ENCODE measurements at places on chromosomes 7 and 10. TPM values are rescaled to one million over a fixed set of nuclear protein-coding genes. Genes with fewer than 3 reads are reported as not detected.

The SLC26A5 gene
- total RNA-seq: not detected

The NME8 gene
- total RNA-seq: not detected

The ADRA2A gene
- 2.0 TPM for total RNA-seq

The SPDYE5 gene
- not detected for total RNA-seq

The OGA gene
- total RNA-seq: 164 TPM

The OR6V1 gene
- total RNA-seq: not detected

The STRIP2 gene
- total RNA-seq: 18.8 TPM

The PLXNA4 gene
- total RNA-seq: 8.5 TPM

GRCh38 chr10:49078433-49078832 lies 36.9 kb downstream of the VSTM4 start:
- H3K4me1 ChIP-seq: peaks cover 58% of the 10 kb centered on the region
- no peak for DNase-seq
- no peak overlapping the region for H3K4me3 ChIP-seq
- H3K27me3 ChIP-seq: no peaks in the 10 kb centered on the region
- H3K36me3 ChIP-seq: peaks cover 36% of the 10 kb centered on the region

- no peak overlapping the region for H3K4me3 ChIP-seq
- no peaks in the 10 kb centered on the region for H3K4me1 ChIP-seq
- no peak for DNase-seq
- no peaks in the 10 kb centered on the region for H3K36me3 ChIP-seq
- no peak overlapping the region for H3K27ac ChIP-seq
These were observed 17.0 kb upstream of the ECHDC3 start for GRCh38 chr10:11724938-11725776.

GRCh38 chr10:30188556-30189237 lies 129.3 kb upstream of the JCAD start:
- DNase-seq: no peak
- no peaks in the 10 kb centered on the region for H3K27me3 ChIP-seq
- no peaks in the 10 kb centered on the region for H3K4me1 ChIP-seq

GRCh38 chr7:19537942-19538401 lies 170.9 kb downstream of the POLR1F start:
- H3K36me3 ChIP-seq: no peaks in the 10 kb centered on the region
- no peak overlapping the region for H3K4me3 ChIP-seq
- peak overlapping the region; percentile 46 for H3K27ac ChIP-seq

GRCh38 chr7:127417346-127417745 lies 24.8 kb upstream of the ZNF800 start:
- no peaks in the 10 kb centered on the region for H3K27me3 ChIP-seq
- no peaks in the 10 kb centered on the region for H3K36me3 ChIP-seq
- no peak overlapping the region for H3K27ac ChIP-seq
- H3K4me3 ChIP-seq: no peak overlapping the region
- no peak for DNase-seq

DNA sequence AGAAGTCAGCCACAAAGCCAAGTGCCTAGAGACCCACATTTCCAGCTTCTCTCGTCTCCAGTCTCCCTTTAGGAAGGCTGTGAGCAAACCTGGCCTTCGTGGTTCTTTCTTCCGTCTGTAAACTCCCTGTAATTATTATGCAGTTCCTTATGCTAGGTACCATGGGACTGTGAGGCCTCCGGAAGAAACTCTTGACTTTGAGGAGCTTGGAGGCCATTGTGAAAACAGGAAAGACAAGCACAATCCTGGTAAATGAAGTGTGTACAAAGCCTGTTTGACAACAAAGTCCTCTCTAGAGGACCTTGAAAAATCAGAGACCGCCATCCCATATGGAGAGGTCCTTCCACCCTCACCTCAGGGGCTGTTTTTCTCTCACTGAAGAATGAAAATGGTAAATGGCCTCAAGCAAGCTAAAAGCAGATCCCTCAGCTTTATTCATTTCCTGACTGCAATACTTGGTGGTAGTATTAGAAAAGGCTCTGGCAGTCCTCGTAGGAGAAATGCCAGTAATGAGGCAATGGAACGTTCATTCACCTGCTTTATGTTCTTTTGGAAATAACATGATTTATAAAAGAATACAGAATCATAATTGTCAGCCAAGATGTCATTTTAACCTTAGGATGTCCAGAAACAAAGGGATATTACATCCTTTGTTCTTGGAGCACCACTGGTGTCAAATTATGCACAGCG lies 926.4 kb downstream of the LRMDA start:
- H3K36me3 ChIP-seq: no peaks in the 10 kb centered on the region
- H3K27me3 ChIP-seq: no peaks in the 10 kb centered on the region
- no peaks in the 10 kb centered on the region for H3K4me1 ChIP-seq

GRCh38 chr10:697097-697875 lies 7.8 kb upstream of the DIP2C start:
- no peak overlapping the region for H3K4me3 ChIP-seq
- no peaks in the 10 kb centered on the region for H3K36me3 ChIP-seq
- no peaks in the 10 kb centered on the region for H3K4me1 ChIP-seq
- peaks cover 7% of the 10 kb centered on the region for H3K27me3 ChIP-seq
- no peak for DNase-seq

GRCh38 chr7:34061149-34061548 lies 155.8 kb downstream of the BMPER start:
- H3K36me3 ChIP-seq: no peaks in the 10 kb centered on the region
- no peak overlapping the region for H3K4me3 ChIP-seq
- no peaks in the 10 kb centered on the region for H3K27me3 ChIP-seq
- no peak overlapping the region for H3K27ac ChIP-seq

DNA sequence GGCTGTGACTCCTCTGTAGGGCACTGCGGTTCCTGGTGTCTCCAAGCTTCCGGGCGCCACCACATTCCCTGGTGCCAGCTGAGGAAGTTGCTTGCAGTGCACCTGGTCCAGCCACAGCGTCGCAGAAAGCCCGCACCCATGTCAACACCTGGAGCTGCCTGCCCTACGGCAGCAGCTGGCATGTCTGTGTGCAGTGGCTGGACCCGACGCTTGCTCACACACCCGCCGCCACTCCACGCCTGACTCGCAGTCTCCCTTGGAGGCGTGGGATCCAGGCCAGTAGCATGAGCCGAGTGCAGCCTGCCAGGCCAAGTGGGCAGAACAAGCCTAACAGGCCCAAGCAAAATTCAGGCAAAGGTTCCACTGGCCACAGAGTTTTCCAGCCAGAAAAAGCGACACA lies 118.1 kb upstream of the PHF14 start:
- no peaks in the 10 kb centered on the region for H3K36me3 ChIP-seq
- H3K27ac ChIP-seq: no peak overlapping the region
- H3K27me3 ChIP-seq: no peaks in the 10 kb centered on the region
- H3K4me3 ChIP-seq: no peak overlapping the region
- DNase-seq: no peak

- H3K4me3 ChIP-seq: no peak overlapping the region
- H3K4me1 ChIP-seq: no peaks in the 10 kb centered on the region
- DNase-seq: no peak
These were observed 67.1 kb upstream of the DUSP5 start for GRCh38 chr10:110430340-110431273.

DNA sequence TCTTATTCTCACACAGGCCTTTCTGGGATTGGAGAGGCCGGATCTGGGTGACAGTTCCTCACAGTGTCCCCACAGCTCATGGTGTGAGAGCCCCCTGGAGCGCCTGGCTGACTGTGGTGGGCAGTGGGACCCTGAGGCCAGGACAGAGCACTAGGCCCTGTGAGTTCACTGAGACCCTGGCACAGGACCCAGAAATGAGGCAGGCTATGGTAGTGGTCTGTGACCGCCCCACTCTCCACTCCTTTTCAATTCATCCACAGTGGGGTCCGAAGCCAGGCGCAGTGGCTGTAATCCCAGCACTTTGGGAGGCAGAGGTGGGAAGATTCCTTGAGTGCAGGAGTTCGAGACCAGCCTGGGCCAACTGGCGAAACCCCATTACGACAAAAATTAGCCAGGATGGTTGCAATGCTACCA lies 95.9 kb upstream of the TNRC18 start:
- H3K36me3 ChIP-seq: no peaks in the 10 kb centered on the region
- H3K4me3 ChIP-seq: no peak overlapping the region
- H3K27ac ChIP-seq: no peak overlapping the region
- H3K27me3 ChIP-seq: no peaks in the 10 kb centered on the region

GRCh38 chr7:66679633-66680244 lies 51.1 kb downstream of the KCTD7 start:
- DNase-seq: no peak
- H3K27ac ChIP-seq: no peak overlapping the region
- H3K4me3 ChIP-seq: no peak overlapping the region
- peaks cover 25% of the 10 kb centered on the region for H3K4me1 ChIP-seq
- H3K36me3 ChIP-seq: no peaks in the 10 kb centered on the region
- H3K27me3 ChIP-seq: no peaks in the 10 kb centered on the region

- H3K4me1 ChIP-seq: peaks cover 21% of the 10 kb centered on the region
- no peak overlapping the region for H3K4me3 ChIP-seq
- no peak for DNase-seq
- no peaks in the 10 kb centered on the region for H3K27me3 ChIP-seq
These were observed 24.4 kb upstream of the ELN start for GRCh38 chr7:74003621-74004020.

GRCh38 chr10:97759158-97759887 lies 12.5 kb downstream of the SFRP5 start:
- H3K36me3 ChIP-seq: peaks cover 55% of the 10 kb centered on the region
- H3K4me1 ChIP-seq: no peaks in the 10 kb centered on the region
- DNase-seq: peak; percentile 72
- H3K27me3 ChIP-seq: no peaks in the 10 kb centered on the region

- H3K4me1 ChIP-seq: no peaks in the 10 kb centered on the region
- H3K27me3 ChIP-seq: peaks cover 4% of the 10 kb centered on the region
- no peak for DNase-seq
- H3K4me3 ChIP-seq: no peak overlapping the region
- H3K27ac ChIP-seq: no peak overlapping the region
These were observed 19.8 kb upstream of the TBL2 start for GRCh38 chr7:73597978-73598782.

DNA sequence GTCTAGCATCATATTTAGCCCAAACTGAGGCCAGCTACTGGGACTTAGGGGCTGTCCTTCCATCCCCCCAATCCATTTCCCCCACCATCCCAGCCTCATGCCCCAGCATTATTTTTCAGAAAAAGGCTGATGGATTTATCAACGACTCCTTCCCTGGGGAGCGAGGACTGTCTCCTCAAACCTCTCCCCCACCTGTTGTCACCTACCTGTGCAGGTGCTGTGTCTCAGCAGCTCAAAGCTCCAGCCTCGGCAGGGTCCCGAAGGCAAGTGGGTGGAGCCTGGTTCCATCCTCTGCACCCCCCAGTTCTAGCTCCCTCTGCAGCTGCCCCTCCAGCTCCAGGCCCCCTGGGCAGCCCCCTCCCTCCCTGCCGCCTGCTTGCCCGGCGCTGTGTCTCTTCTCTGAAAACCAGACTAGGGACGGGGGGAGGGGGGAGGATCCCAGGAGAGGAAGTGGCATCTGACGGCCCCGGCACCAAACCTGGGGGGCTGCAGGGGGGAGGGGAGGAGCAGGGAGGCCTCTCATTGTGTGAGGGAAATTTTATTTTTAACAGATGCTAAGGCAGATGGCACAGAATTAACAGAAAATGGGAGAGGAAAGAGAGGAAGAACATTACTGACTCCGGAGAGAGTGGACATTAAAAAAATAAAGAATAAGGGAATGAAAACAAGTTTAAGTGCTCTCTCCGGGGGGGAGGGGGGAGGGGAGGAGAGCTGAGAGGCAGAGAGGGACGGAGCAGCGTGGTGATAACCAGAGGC lies 61.7 kb upstream of the PAX2 start:
- no peak overlapping the region for H3K4me3 ChIP-seq
- no peak overlapping the region for H3K27ac ChIP-seq
- H3K36me3 ChIP-seq: no peaks in the 10 kb centered on the region
- no peak for DNase-seq
- peaks cover 96% of the 10 kb centered on the region for H3K27me3 ChIP-seq

Measured in heart left ventricle (tissue), 16 donors.